ENCODE measurements at places on chromosomes 3 and 15.

DNA sequence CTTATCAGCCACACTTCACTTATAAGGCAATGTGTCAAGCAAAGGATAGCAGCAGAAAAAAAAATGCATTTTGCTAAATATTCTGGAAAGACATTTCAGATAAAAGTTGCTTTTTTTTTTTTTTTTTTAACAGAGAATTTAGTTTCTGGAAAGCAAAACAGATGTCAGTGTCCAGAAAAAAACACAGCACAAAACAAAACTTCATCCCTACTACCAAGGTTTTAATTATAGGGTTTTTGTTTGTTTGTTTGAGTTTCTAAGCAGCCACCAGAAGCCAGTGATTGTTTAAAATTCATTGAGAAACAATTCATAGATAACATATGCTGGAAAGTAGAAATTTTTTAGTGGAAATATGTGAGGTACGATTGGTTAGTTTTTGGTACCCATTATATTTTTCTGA, 1202.7 kb downstream of the OTOL1 start:
- DNase-seq = no peak

- no peak for DNase-seq
Observed at GRCh38 chr3:45677033-45677446, 12.2 kb upstream of the SACM1L start.

- no peak for DNase-seq
Observed at GRCh38 chr15:90594301-90594738, 64.6 kb downstream of the CRTC3 start.

GRCh38 chr3:66501483-66502244, 842 bp upstream of the LRIG1 start:
- DNase-seq = no peak
